Islet precursor cell (in vitro differentiated cells): ENCODE measurements at places on chromosomes 4 and X.

GRCh38 chr4:72531768-72532290 is 37.2 kb downstream of the ADAMTS3 start:
- no peak for DNase-seq

- no peak for DNase-seq
Observed at GRCh38 chr4:53899586-53900270, 164.7 kb downstream of the CHIC2 start.

DNA sequence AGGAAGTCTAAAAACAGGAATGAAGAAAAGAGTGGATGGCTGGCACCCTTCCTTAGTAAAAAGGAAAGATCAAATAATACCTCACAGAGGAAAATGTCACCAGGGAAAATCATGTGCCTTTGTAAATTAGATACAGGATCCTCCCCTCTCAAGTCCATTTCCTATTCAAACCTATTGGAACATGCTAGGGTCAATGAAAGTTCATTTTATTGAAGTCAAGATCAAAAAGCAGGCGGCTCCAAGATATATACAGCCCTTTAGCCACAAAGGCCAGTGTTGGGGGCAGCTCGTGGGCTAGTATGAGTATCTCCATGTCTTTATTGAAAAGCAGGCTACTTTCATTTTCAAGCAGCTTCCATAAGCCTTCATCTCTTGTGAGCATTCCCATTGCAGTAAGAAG is 141.1 kb downstream of the QDPR start:
- no peak for DNase-seq

DNA sequence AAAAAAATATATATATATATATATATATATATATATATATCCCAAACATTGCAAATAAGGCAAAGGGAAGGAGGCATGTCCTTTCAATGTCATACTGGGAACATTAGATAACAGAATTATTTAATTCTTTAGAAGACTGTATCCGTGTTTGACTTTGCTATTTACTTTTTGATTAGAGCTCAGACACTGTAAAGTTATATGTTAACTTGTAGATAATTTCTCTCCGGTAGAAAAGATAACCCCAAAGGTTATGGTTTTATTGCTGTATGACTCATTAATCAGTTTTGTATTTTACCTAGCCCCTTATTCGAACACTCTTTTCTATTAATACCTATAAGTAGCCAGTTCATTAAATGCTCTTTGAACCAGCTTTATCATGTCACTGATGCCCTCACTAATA is 150.6 kb upstream of the DUSP21 start:
- DNase-seq, result no peak

GRCh38 chrX:114717921-114718320 is 134.0 kb downstream of the HTR2C start:
- peak; percentile 71 for DNase-seq

- no peak for DNase-seq
Observed at GRCh38 chr4:155966171-155966570, 12.5 kb upstream of the CTSO start.
